Activated T-helper 2 cell treated with anti-CD3 and anti-CD28 coated beads, Interferon-gamma antibody, Interleukin-2, Interleukin-4, amounts not matched to agents 10 μg/mL and 5 μg/mL and 100 μg/mL, durations not matched to agents 14 hours and 24 hours and 36 hours (primary cell): ENCODE measurements at places on chromosomes 3 and 15.

GRCh38 chr3:156750191-156750873 is 75.8 kb upstream of the LEKR1 start:
- no peak overlapping the region for H3K27ac ChIP-seq
- H3K27me3 ChIP-seq = peaks cover 3% of the 10 kb centered on the region
- peaks cover 26% of the 10 kb centered on the region for H3K36me3 ChIP-seq
- DNase-seq = no peak
- H3K4me1 ChIP-seq = peaks cover 6% of the 10 kb centered on the region

- H3K4me3 ChIP-seq = no peak overlapping the region
- no peaks in the 10 kb centered on the region for H3K36me3 ChIP-seq
- H3K27ac ChIP-seq = no peak overlapping the region
- DNase-seq = no peak
These were observed 470.8 kb downstream of the SOX2 start for GRCh38 chr3:182182531-182182968.

GRCh38 chr3:187567661-187568121 is 102.5 kb downstream of the SST start:
- no peak overlapping the region for H3K4me3 ChIP-seq
- H3K27me3 ChIP-seq = peaks cover 28% of the 10 kb centered on the region
- H3K27ac ChIP-seq = no peak overlapping the region

GRCh38 chr3:101984356-101984755 is 135.0 kb downstream of the NFKBIZ start:
- H3K27me3 ChIP-seq = peaks cover 24% of the 10 kb centered on the region
- H3K4me3 ChIP-seq = no peak overlapping the region
- peaks cover 8% of the 10 kb centered on the region for H3K36me3 ChIP-seq
- H3K27ac ChIP-seq = no peak overlapping the region
- peaks cover 27% of the 10 kb centered on the region for H3K4me1 ChIP-seq

DNA sequence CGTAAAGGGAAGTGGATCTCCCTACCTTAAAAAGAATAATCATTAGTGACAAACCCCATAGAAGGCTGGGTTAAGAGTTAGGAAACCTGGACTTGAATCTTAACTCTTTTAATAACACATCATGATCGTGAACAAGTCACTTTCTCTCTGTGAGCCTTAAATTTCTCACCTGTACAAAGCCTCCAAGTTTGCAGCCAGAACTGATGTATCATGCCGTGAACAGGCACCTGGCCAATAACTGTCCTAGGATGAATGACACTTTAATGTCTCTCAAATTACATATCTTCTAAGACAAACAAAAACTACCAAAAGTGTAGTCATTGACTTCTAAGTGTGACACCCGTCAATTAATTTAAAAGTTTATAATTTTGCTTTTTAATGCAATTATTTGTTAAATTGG is 3.9 kb downstream of the UPK1B start:
- no peak for DNase-seq
- no peaks in the 10 kb centered on the region for H3K4me1 ChIP-seq
- no peak overlapping the region for H3K4me3 ChIP-seq
- no peak overlapping the region for H3K27ac ChIP-seq
- H3K27me3 ChIP-seq = peaks cover 11% of the 10 kb centered on the region

DNA sequence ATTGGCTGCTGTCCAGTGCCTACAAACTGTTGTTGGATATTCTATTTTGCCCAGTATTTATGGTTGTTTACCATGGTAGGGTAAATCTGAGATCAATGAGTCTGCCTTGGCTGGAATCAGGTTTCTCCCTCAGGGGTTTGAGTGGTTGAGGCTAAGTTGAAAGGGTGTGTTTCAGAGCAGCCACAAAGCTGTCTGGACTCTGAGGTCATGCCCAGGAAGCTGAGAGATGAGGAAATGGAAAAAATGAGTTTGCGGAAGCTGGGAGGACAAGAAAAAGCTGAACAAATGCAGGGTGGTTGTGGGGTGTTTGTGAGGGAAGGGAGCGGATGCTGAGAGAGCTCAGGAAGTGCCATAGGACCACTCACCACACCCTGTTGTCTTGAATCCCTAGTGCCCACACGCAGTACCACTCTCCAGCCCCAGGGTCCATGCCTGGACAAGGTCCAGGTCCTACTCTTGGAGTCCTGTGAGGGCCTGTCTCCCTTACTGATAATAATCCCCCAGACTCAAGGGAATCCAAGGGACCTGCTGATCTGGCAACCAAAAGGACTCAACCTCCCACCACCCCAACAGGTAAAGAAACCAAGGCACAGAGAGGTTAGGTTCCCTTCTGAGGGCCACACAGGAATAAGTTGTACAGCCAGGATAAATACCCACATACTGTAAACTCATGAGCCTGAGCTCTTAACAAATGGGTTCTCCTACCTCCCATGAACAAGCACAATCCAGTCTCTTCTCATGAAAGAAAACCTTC is 81.6 kb downstream of the PPCDC start:
- no peak overlapping the region for H3K4me3 ChIP-seq
- peak; percentile 59 for DNase-seq
- peaks cover 43% of the 10 kb centered on the region for H3K4me1 ChIP-seq
- peak overlapping the region; percentile 84 for H3K27ac ChIP-seq
- peaks cover 2% of the 10 kb centered on the region for H3K36me3 ChIP-seq
- H3K27me3 ChIP-seq = no peaks in the 10 kb centered on the region

GRCh38 chr3:144106970-144107369 is 135.3 kb downstream of the DIPK2A start:
- no peak overlapping the region for H3K27ac ChIP-seq
- no peak for DNase-seq
- no peaks in the 10 kb centered on the region for H3K27me3 ChIP-seq

GRCh38 chr3:141000686-141001085 is 50.5 kb upstream of the SPSB4 start:
- peaks cover 16% of the 10 kb centered on the region for H3K27me3 ChIP-seq
- no peaks in the 10 kb centered on the region for H3K36me3 ChIP-seq
- H3K4me1 ChIP-seq = peaks cover 5% of the 10 kb centered on the region
- DNase-seq = no peak

GRCh38 chr3:52243791-52244628 is 1.5 kb upstream of the PPM1M start:
- no peak for DNase-seq
- H3K36me3 ChIP-seq = peaks cover 56% of the 10 kb centered on the region
- H3K27me3 ChIP-seq = no peaks in the 10 kb centered on the region
- peak overlapping the region; percentile 88 for H3K27ac ChIP-seq

DNA sequence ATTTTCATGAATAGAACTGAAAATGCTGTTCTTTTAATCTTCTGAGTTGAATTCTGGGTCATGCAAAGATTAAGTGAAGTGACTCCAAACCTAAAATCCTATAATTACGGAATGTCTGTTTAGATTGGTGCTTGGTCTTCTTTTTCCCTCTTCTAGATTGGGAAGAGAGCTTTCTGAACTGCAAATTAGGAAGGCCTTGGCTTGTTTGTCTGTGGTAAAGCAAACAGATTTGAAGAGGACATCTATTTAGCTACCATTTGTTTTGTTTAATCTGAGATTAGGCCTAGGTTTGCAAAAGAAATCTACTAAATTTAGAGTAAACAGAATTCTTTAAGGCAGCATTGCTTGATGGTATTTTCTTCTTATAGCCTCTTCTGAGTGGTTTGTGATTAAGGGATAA is 23.5 kb downstream of the PAQR9 start:
- H3K27ac ChIP-seq = no peak overlapping the region
- DNase-seq = no peak
